ENCODE measurements at places on chromosomes 2 and 18.

DNA sequence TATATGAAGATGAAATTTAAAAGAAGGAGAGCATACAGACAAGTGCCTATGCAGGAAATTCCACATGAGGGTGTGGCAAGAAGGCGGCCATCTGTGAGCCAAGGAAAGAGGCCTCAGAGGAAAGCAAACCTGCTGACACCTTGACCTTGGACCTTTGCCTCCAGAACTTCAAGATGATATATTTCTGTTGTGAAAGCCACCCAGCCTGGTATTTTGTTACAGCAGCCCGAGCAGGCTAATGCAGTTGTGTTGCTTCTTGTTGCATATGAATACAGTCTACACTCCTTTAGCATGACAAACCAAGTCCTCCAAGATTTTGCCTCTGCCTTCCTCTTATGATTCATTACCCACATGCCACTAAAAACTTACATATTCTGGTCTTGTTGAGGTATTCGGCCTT is 374.8 kb upstream of the TRIB2 start:
- DNase-seq, result no peak

- DNase-seq, result no peak
Observed at GRCh38 chr2:179410552-179411356, 146.1 kb upstream of the SESTD1 start.

- no peak for DNase-seq
Observed at GRCh38 chr2:204886713-204887112, 341.4 kb downstream of the PARD3B start.

DNA sequence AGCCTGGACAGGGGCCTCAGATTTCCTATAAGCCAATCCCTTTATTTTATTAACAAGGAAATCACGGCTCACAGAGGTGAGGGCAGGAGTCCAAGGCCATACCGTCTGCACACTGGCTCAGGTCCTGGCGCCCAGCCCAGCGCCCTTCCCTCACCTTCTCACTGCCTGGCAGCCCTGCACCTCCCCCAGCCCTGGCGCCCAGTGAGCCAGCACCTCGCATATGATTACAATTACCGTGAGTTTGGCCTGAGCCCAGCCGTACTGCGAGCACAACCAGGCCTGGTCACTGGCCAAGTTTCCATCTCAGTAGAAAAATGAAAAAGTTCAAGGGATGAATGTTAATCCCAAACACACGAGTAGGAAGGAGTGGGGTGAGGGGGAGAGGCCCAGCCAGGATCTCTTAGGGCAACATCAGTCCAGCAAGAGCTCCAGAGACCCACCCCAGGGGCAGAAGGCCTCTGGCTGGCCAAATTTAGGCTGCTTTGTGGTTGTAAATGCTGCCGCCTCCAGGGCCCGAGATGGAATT is 68.4 kb downstream of the MCFD2 start:
- no peak for DNase-seq

- DNase-seq, result no peak
Observed at GRCh38 chr2:237636578-237636977, 9.2 kb downstream of the LRRFIP1 start.

DNA sequence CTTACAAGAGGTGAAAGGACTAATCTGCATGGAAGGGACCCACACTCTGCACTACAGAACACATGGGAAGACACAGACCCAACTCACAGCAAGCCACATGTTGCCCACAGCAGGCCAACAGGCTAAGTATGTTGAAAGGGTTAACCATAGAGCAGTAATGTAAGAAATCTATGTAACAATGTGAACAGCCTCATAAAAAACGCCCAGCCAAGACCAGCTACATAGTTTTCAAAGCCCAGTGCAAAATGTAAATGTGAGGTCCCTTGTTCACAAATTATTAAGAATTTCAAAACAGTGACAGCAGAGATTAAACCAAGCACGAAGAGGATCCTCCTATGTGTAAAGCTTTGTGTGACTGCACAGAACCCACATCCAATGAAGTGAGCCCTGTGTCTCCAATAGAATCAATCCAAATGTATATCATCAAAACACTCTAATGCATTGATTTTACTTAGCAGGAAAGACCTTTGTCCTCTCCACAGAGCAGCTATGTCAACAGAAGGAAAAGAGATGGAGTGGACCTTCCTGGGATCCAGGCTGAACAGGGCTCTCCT is 210.1 kb downstream of the AGPS start:
- no peak for DNase-seq

DNA sequence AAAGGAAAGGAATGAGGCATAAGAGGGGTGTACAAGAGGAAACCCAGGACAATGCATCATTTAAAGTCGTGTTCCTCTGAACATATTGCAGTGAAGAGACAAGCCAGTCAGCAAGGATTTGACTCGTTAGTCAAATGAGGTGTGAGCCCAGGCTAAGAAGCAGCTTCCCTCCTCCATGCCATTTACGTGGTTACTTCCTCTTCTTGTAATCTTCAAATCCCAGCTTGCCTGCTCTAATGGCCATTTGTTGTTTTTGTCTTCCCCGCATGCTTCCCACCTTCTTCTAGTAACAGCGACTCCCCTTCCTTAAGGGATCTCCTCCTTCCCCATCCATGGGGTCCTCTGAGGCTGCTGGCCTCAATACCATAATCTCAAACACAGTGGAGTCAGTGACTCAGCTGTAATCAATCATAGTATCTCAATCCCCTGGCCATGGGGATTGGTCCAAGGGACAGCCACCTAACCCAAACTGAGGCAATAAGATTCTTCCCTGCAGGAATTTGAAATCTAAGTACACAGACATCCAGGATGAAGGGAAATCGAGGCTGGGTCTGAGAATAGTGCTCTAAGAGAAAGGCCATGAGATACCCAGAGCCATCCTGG is 37.6 kb downstream of the SLC14A1 start:
- DNase-seq, result no peak

GRCh38 chr2:25557179-25558036 is 116.0 kb downstream of the DTNB start:
- no peak for DNase-seq

DNA sequence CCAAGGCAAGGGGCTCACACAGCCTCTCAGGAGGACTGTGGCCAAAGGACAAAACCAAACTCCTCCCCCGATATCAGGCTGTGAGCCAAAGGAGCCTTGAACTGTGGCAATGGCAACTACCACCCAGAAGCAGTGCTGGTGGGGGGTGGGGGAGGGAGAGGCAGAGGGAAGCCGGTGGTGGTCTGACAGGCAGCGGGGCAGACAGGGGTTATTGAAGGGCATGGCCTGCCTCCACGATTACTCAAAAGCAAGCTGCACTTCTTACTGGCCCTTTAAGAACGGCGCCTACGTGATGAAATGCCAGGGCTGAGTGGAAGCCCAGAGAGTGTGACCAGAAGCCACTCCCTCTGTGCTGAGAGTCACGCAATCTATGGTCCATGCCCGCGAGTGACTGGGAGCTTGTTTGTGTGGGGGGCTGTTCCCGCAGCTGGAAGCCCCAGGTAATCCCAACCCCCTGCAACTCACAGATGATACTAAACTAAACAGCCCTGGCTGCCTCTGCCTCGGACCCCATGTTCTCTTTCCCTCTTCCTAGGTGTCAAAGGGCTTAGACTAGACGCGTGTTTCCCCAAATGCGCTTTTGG is 128.2 kb upstream of the CXCR4 start:
- DNase-seq, result no peak

- no peak for DNase-seq
Observed at GRCh38 chr2:53314718-53315117, 452.9 kb upstream of the CHAC2 start.

DNA sequence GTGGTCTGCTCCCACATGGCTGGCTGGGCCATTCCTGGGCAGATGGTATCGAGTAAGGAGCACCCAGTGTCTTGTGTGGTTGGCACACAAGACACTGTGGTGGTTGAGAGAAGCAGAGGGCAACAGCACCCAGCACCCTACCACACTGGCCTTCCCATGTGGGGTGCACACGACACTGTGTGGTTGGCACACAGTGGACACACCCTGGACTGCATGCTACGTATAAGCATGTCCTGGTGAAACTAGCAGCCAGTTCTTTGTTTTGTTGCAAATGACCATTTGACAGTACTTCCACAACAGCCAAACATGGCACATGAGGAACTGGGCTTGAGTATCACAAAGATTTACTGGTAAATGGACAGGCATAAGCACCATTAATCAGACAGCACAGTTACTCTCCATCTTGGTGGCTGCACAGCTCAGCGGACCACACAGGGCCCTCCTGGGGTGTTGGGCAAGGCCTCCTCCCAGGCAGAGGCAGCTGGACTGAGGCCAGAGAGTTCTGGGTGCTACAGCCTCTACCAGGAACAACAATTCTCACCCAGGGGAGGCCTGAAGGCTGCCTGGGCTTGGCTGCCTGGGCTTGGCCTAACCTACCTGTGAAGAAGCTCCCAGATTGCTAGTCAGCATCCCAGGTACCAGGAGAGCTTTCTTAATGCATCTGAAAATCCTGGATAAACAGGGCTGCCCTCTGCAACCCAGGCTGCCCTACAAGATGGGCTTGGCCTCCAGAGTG is 59.3 kb upstream of the ALPP start:
- no peak for DNase-seq

DNA sequence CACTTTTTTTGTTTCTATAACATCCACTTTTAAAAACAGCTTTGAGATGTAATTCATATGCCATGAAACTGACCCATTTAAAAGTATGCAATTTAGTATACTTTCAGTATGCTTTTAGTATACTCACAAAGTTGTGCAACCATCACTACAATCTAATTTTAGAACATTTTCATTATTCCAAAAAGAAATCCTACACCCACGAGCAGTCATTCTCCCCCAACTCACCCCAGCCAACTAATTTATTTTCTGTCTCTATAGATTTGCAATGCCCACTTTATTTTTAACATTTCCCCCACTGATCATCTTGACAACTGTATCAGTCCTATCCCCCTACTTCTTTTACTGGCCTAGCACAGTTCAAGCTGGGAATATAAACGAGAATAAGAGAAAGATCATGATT is 39.1 kb downstream of the FAM98A start:
- DNase-seq, result no peak

- no peak for DNase-seq
Observed at GRCh38 chr2:179255129-179255528, 9.5 kb downstream of the SESTD1 start.

DNA sequence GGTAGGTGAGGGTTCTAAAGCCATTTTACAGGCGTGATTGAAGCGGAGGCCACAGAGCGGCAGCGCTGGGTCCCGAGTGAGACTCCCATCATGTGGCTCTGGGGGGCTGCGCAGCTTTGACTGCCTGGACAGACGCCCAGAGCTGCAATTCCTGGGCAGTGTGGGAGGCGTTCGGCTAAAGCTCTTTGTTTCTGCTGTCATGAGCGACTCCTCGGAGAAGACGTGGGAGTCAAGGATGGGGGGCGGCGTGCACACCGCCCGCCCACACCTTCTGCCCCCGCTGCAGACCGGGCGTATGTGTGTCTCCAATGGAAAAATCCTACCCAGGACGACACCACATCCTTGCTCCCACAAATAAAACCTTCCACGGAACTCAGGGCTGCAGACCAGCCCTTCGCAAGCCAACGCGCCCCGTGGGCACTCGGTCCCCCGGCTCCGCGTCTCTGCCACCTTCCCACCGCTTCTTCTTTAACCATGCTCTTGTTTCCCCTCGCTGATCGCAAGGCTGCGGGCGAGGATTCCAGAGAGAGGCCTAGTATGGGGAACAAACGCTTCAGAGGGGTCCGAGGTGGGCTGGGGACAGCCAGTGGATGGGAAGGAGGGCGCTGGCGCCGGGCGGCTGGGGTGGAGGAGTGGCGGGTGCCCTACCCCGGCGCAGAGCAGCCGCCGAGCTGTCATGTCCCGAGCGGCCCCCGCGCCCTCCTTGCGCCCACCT is 680 bp upstream of the LBH start:
- DNase-seq, result peak; percentile 38

DNA sequence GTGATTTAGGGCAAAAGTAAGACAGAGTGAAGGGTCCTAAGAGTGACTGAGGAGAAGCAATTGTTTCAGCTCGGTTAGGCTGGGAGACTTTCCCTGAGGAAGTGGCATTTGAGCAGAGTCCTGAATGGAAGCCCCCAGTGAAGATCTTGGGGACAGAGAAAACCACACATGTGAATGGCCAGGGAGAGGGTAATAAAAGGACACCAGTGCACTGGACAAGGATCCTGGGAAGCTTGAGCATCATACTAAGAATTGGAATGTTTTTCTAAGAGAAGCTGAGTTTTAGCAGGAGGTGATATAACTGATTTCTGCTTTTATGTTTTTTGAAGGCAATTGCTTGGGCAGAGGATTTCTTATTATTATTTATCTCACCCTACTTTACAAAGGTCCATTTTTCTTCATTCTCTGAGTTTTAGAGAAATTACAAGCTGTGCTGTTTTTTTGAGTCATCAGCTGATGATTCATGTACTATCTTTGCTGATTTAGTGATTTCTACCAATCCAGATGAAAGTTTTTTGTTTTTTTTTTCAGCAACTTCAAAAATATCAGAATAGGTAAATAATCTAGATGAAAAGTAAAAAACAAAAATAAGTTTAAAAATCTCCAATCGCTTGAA is 43.5 kb downstream of the MFSD6 start:
- no peak for DNase-seq

- DNase-seq, result no peak
Observed at GRCh38 chr18:9410515-9410914, 64.8 kb upstream of the RALBP1 start.

- no peak for DNase-seq
Observed at GRCh38 chr2:19899985-19900930, 1.5 kb downstream of the TTC32 start.

DNA sequence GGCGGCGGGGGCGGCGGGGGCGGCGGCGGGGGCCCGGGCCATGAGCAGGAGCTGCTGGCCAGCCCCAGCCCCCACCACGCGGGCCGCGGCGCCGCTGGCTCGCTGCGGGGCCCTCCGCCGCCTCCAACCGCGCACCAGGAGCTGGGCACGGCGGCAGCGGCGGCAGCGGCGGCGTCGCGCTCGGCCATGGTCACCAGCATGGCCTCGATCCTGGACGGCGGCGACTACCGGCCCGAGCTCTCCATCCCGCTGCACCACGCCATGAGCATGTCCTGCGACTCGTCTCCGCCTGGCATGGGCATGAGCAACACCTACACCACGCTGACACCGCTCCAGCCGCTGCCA is 644 bp downstream of the ONECUT2 start:
- DNase-seq, result no peak

GRCh38 chr2:9106338-9107167 is 100.1 kb upstream of the ASAP2 start:
- DNase-seq, result no peak

DNA sequence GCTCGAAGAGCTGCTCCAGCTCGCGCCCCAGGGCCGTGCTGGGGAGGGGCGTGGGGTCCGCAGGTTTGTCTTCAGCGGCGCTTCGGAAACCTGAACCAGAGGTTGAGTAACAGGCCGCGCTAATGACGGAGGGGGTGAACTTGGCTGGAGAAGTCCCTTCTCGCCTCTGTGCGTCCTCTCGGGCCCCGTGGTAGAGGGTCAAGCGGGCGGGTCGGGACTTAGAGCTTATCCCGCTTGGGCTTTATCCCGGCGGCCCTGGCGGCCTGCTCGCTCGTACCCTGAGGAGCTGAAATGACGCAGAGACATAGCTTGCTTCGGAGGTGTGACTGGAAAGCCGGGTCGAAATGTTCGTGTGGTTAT is 479 bp downstream of the RNMT start:
- peak; percentile 23 for DNase-seq
